AG08395 (cell line): ENCODE measurements at places on chromosomes 16 and 17.

DNA sequence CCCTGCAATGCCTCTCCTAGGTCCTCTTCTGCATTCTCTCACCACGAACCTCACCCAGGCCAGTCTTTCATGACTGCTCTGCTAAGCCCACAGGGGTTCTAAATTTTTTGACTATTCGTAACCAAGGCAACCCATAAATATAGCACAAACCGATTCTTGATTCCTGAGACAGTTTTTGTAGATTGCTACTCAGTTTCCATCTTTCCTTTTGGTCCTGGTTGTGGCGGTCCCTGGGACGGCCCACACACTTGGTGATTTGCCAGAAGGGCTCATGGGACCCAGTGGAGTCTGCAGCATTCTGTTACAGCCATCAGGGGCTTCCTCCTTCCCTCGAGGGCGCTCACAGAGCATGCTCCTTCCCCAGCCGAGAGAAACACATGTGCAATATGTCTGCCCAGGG lies 23.4 kb upstream of the MGAT5B start:
- no peak for DNase-seq

DNA sequence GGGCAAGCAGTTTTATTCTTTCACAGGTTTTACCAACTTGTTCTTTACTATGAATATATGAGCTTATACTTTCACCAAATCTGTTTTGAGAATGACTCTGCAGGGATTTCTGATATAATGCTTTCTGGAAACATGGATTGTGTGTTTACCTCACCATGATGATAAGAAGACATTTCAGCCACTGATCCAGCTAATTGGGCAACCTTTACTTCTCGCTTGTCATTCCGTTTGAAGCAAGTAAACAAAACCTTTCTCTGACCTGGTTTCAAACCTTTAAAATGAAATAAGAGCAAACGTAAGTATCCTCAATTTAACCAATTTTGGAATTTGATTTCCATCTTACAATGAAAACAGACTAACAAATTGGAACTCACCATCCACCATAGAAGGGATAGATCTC lies 13.7 kb downstream of the TOP2A start:
- no peak for DNase-seq

GRCh38 chr16:578870-579405 lies 9.2 kb downstream of the PIGQ start:
- peak; percentile 54 for DNase-seq

GRCh38 chr16:79645701-79646100 lies 45.2 kb upstream of the MAF start:
- DNase-seq = no peak

- DNase-seq = no peak
Measured at GRCh38 chr16:19709381-19710136, 8.5 kb downstream of the KNOP1 start.

DNA sequence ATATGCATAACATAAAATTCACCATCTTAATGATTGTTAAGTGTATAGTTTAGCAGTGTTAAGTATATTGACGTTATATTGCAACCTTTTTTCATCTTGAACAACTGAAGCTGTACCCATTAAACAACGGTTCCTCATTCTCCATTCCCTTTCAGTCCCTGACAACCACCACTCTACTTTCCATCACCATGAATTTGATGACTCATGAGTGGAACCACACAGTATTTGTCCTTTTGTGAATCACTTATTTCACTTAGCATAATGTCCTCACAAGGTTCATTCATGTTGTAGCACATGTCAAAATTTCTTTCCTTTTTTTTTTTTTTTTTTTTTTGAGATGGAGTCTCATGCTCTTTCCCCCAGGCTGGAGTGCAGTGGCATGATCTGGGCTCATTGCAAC lies 46.0 kb downstream of the HOXB1 start:
- DNase-seq = no peak

- peak; percentile 65 for DNase-seq
Measured at GRCh38 chr16:58614212-58614611, 15.4 kb downstream of the CNOT1 start.

- peak; percentile 96 for DNase-seq
Measured at GRCh38 chr17:44108440-44109311, 14.8 kb downstream of the HDAC5 start.

DNA sequence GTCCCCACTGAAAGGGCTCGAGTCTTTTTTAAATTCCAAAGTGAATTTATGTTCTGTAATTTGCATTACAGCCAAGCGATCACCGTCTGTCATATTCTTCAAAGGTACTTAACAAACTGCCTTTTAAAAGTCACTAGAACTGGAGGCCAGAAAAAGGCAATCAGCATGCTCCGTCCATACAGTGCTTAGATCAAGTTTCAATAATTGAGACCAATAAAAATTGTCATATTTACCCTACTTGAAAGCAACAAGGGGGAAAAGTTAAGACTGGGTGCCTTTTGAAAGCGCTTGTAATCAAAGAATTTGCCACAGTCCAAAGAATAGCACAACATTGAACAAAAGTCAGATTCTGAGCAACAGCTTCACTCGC lies 9.0 kb upstream of the ZFHX3 start:
- DNase-seq = no peak
